Fibroblast of the aortic adventitia (primary cell): ENCODE measurements at places on chromosomes 7 and 10.
A peak's percentile ranks its signal among the peaks of the same experiment; 100 is the strongest.

GRCh38 chr7:123208793-123209192 lies 9.0 kb upstream of the SLC13A1 start:
- DNase-seq, result peak; percentile 26

GRCh38 chr10:22246680-22247391 lies 29.0 kb upstream of the EBLN1 start:
- DNase-seq, result peak; percentile 96

- no peak for DNase-seq
Observed at GRCh38 chr7:141320287-141320686, 230.9 kb upstream of the AGK start.

- peak; percentile 94 for DNase-seq
Observed at GRCh38 chr10:75613685-75614504, 182.5 kb downstream of the LRMDA start.

DNA sequence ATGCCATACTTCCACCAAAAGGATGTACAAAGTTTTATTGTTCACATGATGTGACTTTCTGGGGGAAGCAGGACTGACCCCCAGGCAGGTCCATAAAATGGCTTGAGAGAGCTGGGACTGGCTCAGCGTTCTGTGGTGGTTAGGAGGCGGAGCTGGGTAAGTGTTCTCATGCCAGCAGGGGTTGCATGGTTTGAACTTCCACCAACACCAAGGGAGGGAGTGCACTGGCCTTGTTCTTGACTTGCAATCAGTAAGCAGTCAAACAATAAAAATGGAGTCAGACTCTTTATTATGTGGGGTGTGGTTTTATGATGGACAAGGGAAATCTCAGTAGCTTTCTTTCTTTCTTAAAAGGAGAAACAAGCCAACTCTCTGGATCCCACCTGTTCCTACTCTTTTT lies 95.4 kb upstream of the PRR15 start:
- no peak for DNase-seq

DNA sequence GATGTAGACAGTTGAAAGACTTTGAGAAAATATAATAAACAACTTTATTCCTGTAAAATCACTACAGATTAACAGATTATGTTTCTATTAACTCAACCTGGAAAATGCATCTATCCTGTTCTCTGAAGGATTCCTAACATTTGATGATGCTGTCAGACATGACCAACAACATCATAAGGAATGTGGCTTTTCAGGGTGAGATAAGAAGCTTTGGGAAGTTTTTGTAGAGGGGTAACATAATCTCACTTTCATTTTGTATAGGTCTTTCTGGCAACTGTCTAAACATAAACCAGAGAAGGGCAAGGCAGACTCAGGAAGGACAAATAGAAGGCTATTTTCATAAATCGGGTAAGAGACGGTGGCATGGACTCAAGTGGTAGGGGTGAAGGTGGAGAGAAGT lies 112.2 kb downstream of the TES start:
- peak; percentile 22 for DNase-seq

DNA sequence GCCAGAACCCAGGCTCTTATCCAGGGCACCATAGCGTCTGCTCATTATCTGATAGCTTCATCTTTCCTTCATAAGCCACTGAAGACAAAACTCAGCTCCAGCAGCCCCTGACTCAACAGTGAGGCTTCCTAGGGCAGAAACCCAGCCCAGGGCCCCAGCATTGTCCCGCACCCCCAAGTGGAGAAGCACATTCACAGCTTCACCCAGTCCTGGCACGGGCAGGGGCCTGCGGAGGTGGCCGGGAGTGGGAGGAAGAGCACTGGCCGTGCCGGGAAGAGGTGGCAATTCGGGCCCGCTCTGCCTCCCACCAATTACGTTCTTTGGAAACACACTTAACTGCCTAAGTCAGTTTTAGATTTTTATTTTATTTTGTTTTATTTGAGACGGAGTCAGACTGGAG lies 10.3 kb upstream of the CALML5 start:
- no peak for DNase-seq

DNA sequence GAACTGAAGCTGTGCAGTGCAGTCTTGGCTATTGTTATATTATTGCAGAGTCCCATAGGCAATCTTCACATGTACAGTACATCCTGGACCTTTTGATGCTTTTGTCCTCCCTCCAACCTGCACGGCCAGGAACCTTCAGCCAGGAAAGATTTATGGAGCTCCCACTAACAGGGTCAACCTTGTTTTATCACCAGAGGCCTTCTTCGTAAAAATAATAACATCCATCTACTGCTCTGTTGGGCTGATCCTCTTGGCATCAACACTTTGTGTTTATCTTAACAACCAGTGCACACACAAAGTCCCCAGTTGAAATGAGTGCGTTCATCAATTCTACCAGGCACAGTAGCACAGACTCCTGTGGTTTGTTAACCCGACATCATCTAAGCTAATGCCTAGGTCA lies 72.4 kb downstream of the AGMO start:
- no peak for DNase-seq
